Kidney capillary endothelial cell (primary cell): ENCODE measurements at places on chromosomes 7 and 10.

GRCh38 chr7:5001003-5001402, 42.0 kb upstream of the MMD2 start:
- no peak for DNase-seq

GRCh38 chr7:148929176-148929575, 45.1 kb upstream of the EZH2 start:
- DNase-seq = no peak

- DNase-seq = peak; percentile 25
These were observed 51.3 kb downstream of the POLL start for GRCh38 chr10:101536800-101537199.

DNA sequence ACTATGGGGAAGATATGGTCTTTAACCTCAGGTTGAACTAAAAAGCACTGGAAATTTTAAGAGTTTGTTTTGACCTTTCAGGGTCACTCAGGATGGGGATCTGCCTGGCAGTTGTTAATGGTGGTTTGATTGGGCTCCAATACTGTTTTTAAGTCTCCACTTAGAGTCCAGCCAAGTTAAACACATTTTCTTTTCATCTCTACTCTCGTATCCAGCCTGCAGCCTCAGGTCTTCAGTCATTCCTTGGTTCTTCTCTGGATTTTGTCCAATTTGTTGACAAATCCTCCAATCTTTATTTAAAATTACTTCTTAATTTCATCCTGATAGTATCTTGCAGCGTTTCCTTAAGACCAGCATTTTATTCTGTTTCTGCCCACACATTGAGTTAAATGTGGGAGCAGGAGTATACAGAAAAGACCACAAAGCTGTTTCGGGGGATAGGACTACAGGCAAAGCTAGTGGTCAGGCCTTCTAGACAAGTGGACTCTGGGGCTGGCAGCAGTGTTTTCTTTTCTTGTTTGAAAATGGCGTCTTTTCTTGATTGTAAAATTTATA, 133.2 kb upstream of the INHBA start:
- no peak for DNase-seq

DNA sequence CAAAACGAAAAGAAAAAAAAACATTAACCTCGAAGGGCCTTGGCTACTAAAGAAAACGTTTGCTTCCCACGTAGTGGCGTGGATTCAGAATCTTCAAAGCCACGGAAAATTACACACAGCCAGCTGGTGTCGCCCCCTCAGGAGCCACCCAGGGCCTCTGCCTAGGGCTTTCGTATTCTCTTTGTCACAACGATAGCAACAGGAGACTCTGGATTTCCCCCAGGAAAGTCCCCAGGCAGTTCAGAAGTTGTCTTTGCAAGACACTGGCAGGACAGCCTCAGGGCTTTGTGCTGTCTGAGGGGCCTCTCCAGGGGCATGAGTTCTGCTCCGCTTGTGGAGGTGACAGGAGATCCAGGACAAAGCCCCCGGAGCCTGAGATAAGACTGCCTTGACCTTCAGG, 150.2 kb upstream of the INSYN2A start:
- no peak for DNase-seq

GRCh38 chr7:81562581-81562980, 207.3 kb downstream of the HGF start:
- no peak for DNase-seq

GRCh38 chr7:100435401-100436304, 644 bp downstream of the PPP1R35 start:
- DNase-seq = no peak

DNA sequence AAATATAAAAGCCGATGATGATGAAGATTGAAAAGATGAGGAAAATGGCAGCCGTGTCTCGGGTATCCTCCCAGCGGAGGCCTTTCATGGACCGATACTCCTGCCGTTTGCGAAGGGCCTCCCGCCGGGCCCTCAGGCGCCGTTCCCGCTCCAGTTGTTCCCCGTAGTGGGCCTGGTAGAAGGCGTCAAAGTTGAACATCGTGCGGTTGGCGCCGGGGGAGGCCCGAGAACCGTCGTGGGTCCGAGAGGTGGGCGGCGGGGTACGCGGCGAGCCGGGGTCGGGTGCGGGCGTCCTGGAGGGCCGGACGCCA, 553 bp downstream of the DNAJC30 start:
- DNase-seq = no peak

- DNase-seq = peak; percentile 4
These were observed 9.8 kb upstream of the PNLIPRP3 start for GRCh38 chr10:116417821-116418220.

- no peak for DNase-seq
These were observed 113.0 kb upstream of the ANLN start for GRCh38 chr7:36276428-36277248.
